NCI-H524 treated with DMSO at 0.1 percent for 48 hours (cell line): ENCODE measurements at places on chromosomes 11 and 22.

GRCh38 chr11:8593935-8594909, at the start of gene STK33:
TSS of gene STK33 (minus strand) at chr11:8594228. CDS start at chr11:8474905, 119,323 bp downstream.
- DNase-seq = peak; percentile 22

DNA sequence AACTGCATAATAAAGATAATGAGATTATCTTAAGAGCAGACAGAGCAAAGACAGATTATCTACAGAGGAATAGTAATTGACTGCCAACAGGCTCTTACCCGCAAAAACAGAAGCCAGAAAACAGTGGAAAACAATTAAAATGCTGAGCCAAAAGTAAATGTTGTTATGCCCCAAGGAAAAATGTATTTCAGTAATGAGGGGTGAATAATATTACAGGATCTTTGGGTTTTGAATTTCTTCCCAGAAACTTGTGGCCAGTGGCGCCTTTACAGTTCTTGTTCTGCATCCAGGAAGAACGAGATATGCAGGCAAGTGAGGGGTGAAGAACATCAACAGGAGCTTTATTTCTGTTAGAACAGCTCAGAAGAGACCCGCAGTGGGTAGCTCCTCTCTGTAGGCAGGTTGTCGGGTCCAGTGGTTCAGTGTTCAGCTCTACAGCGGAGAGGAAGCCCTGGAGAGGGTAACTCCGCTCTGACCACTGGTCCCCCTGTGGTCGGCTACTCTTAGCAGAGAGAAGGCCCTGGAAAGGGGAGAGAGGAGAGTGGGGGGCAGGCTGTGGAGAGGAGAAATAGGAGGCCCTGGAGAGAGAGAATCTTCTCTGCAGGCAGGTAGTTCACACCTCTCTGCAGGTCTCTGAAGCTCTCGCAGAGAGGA, 51.8 kb upstream of the SC5D start:
- no peak for DNase-seq

DNA sequence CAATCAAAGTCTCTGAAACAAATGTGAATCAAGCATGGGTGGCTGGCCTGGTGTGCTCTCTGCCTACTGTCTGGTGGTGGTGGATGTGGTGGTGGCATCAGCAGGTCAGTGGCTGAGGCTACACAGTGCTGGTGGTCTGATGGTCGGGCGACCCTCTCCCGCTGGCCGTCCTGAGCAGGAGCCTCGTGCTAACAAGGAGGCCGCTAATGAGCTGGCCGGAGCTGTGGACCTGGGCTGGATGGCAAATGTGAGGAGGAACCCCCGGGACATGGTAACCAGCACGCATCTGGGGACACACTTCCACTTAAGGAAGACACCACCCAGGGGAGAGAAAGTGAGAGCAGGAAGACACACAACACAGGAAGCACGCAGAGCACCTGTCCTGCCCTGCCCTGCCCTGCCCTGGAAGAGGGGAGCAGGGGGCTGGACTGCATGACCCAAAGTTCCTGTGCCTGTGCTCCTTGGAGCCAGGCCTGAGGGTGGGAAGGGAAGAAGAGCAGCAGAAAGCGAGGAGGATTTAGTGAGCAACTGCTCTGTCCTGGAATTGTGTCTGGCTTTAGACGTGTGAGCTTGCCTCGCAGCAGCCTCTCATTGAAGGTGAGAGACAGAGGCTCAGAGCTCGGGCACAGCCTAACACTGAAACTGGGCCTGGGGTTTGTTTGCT, 23.7 kb downstream of the SLC37A2 start:
- no peak for DNase-seq

GRCh38 chr11:102603091-102603490, 22.0 kb downstream of the MMP20 start:
- DNase-seq = no peak

DNA sequence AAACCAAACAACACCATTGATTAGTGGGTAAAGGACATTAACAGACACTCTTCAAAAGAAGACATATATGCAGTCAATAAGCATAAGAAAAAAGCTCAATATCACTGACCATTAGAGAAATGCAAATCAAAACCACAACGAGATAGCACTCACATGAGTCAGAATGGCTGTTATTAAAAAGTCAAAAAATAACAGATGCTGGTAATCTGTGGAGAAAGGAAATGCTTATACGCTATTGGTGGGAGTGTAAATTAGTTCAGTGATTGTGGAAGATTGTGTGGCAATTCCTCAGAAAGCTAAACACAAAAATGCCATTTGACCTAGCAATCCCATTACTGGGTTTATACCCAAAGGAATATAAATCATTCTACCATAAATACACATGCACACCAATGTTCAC, 182.6 kb downstream of the TRPC6 start:
- no peak for DNase-seq

DNA sequence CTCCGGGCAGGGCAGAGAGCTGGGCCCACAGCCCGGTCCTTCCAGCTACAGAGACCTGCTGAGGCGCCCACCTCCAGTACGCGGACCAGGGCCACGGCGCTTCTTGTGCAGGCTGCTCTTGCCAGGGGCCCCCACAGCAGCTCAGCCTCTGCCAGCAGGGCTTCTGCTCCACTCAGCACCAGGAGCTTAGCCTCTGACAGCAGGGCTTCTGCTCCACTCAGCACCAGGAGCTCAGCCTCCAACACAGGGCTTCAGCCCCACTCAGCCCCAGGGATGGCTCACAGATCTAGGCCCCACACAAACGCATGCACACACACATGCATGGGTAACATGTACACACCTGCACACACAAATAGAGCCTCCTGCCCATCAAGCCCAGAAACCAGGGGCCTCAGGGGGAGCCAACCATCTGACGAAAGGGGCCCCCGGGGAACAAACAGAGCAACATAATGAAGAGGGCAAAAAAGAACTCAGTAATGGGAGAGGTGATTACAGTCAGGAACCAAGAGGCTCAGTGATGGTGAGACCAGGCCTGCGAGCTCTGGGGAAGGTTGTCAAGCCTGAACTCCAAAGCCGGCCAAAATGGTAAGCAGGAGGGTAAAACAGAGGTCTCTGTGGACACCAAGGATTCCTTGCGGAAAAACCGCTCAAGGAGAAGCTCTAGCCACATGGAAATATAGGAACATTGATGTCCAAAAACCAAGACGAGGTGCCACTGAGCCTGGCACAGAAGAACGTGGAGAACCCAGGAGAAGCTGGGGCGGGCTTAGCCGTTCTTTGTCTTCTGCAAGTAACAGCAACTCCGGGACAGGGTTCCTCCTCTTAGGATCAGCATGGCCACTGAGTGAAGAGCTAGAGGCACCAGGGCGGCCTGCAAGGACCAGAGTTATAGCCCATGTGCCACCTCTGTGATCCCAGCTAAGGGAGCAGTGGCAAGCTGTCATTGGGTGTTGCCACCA, 46.5 kb downstream of the GNB1L start:
- DNase-seq = no peak

DNA sequence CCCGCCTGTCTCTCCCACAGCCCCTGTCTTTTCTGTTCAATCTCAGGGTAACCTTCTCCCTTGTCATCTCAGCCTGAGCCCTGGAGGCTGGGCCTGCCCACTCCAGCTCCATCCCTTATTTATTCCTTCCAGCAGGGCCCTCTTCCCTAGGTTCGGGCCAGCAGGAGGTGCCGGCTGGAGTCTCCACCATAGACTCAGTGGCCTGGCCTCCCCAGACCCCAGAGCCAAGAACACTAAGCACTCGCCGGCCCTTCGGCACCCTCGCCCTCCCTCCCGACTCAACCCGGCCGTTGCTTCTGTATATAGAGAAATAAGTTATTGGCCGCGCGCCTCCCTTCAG, 1.4 kb upstream of the RAB1B start:
- DNase-seq = no peak

DNA sequence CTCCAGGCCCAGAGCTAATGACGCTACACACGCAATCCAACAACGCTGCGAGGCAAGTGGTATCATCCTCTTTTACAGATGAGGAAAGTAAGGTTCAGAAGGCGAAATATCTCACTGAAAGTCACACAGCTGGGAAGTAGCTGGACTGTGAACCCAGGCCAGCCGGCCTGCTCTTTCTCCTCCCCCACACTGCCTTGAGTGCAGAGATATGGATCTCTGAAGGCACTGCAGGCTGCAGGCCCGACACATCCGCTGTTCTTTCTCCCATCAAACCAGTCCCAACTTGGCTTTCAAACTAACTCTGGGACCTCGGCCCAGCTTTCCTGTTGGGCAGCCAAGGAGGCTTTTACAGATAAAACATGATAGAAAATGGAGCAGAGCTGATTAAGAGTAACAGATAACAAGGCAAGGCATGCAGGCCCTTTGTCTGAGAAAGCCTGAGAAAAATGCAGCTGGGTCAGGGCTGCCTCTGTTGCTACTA, 64.0 kb upstream of the PTPRJ start:
- no peak for DNase-seq

DNA sequence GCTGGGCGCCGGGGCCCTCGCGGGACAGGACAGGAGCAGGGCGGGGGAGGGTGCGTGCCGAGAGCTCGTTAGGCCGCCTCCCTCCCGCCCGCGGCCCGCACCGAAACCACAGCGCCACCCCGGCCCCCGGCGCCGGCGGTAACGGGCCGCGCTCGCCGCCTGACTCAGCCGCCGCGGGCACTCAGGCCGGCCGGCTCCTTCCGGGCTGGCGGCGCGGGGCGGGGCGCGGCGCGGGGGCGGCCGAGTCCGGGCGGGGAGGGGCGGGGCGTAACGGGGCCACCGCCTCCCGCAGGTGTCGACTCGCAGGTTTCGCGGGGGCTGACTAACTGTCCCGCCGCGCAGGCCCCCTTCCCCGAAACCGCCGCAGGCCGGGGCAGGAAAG, at the start of gene AP5B1:
Gene AP5B1, minus strand, starts transcription at position 207 of the 382 bp plus-strand sequence. CDS start 385 bp downstream, outside the sequence.
- DNase-seq = no peak

DNA sequence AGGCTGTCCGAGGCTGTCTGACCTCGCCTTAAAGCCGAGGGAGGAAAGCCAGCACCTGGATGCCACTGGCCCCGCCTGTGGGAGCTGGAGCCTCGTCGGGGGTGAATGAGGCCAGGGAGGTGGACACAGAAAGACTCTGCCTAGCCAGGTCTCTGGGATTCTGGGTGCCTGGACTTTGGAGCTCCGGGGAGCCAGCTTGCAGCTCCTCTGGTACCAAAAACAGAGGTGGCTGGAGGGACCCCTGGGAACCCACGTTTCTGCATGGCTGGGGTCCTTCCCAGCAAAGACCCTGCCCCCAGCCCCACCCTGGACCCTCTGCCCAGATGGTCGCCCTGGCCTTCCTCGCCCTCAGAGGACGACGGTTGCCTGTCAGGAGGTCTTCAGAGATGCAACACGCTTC, 239.7 kb downstream of the BRD1 start:
- no peak for DNase-seq

DNA sequence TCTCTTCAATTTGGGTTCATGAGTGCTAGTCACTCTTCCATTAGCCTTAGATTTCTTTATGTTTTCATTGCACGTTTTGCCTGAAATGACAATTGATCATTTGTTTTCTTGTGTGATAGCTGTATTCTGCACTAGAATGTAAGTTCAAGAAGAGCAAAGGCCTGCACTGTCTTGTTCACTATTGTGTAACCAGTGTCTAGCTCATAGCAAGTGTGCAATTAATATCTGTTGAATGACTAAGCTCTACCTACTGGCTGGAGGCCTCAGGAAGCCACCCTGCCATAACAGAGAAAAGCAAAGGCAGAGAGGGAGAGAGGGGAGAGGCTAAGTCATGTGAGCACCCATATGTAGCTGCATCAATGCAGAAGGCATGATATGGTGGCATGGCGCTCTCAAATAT, 292.8 kb upstream of the SYN3 start:
- no peak for DNase-seq

DNA sequence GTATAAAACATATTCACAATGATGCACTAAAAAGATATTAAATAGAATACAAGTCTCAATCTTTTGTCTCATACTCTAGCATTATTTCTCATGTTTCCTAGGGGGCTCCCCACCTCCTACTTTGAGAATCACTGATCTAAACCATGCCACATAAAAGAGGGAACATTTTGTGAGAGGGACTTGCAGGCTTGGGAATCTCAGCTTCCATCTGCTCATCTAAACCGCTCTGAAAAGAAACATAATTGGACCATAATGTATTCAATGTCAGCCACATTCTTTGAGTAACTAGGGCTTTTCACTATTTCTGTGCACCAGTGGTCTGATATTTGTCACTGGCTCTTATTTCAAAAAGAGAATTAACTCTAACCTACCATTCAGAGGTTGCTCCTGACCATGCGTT, 6.4 kb upstream of the CSRP3 start:
- no peak for DNase-seq

GRCh38 chr11:57426439-57426928, 437 bp downstream of the SLC43A3 start:
- DNase-seq = no peak

- no peak for DNase-seq
These were observed 55.7 kb upstream of the SHANK2 start for GRCh38 chr11:71307811-71308645.

DNA sequence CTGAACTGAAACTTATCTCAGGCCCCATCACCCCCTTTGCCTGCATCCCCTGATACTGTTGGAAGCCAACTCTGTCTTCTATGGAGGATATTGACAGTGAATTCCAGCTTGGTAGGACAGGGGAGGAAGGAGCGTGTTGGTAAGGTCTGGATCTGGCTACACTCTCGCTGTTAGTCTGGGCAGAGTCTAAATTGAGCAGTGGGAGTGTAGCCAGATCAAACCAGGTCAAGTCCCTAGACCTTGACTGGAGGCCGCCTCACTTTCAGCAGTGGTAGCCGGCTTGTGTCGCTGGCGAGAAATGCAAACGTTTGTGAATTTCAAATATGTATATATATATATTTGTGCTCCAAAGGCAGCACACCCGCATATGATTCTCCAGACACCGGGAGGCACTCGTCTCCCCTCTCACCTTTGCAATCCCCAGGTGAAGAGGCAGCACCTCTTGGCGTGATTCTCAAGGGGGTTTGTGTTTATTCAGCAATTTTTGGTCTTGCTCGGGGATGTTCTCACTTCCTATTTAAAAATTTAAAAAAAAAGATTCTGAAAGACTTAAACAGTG, 26.7 kb downstream of the DHCR7 start:
- DNase-seq = no peak

DNA sequence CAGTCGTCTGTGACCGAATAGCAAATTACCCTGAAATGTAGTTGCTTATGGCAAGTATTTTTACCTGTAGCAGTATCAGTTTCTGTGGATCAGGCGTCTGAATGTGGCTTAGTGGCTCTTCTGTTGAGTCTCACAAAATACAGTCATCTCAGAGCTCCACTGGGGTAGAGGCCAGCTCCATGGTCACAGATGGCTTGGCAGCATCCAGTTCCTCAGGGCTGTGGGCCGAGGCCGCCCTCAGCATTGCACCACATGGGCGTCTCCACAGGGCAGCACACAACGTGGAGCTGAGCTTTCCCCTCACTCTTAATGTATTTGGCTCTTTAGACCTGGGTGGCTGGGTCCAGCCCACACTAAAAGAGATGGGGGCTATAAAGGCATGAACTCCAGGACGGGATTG, 57.8 kb downstream of the SBF1 start:
- no peak for DNase-seq

DNA sequence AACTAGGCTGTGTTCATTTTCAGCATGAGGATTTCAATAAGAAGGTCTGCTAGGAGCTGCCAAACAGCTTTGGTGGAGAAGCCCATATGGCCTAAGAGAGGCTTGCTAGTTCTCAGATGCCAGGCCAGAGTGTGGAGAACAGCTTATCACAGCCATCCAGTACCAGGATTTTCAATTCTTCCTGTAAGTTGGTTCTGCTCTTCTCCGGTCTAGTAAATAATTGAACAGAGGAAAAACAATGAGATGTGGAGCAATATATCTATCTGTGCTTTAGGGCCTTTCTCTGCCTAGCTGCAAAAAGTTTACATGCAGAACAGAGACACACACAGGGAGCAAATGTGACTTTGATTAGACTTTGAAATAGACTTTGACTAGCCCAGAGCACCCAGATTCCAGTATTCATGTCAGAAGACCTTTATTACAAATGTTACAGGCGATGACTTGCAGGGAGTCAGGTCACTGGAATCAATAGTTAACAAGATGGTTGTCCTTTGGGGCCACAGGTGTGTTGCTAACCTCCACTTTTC, 19.8 kb upstream of the PPP2R1B start:
- DNase-seq = no peak

GRCh38 chr11:28342716-28343115, 234.5 kb downstream of the METTL15 start:
- DNase-seq = no peak
